Esophagus muscularis mucosa (tissue), 4 donors: ENCODE measurements at places on chromosomes 5 and 9. TPM values are rescaled to one million over a fixed set of nuclear protein-coding genes. Genes with fewer than 3 reads are reported as not detected.

DNA sequence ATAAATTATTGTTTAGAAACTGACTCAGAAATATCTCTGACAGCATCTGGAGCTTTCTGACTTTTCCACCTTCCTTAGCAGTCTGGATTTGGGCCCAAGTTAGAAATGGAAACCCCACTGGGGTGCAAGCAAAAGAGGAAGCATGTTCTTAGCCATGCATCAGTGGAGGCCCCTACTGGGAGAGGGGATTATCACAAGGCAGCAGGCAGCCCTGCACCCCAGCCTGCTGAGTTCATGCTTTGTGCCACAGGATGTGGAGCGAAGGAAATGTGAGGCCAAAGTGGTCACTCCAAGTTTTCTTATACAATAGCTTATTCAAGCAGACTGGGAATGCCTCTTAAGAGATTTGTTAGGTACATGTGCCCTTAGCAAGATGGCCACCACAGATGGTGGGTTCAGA is 146.5 kb upstream of the TLX3 start:
- DNase-seq = no peak
- no peak overlapping the region for H3K4me3 ChIP-seq
- no peaks in the 10 kb centered on the region for H3K36me3 ChIP-seq
- no peaks in the 10 kb centered on the region for H3K27me3 ChIP-seq
- H3K4me1 ChIP-seq = no peaks in the 10 kb centered on the region
- H3K27ac ChIP-seq = no peak overlapping the region

GRCh38 chr9:117714282-117714681 is 10.1 kb downstream of the TLR4 start:
- DNase-seq = no peak
- H3K36me3 ChIP-seq = peaks cover 53% of the 10 kb centered on the region
- no peaks in the 10 kb centered on the region for H3K27me3 ChIP-seq
- no peak overlapping the region for H3K27ac ChIP-seq
- no peak overlapping the region for H3K4me3 ChIP-seq
- peaks cover 9% of the 10 kb centered on the region for H3K4me1 ChIP-seq

DNA sequence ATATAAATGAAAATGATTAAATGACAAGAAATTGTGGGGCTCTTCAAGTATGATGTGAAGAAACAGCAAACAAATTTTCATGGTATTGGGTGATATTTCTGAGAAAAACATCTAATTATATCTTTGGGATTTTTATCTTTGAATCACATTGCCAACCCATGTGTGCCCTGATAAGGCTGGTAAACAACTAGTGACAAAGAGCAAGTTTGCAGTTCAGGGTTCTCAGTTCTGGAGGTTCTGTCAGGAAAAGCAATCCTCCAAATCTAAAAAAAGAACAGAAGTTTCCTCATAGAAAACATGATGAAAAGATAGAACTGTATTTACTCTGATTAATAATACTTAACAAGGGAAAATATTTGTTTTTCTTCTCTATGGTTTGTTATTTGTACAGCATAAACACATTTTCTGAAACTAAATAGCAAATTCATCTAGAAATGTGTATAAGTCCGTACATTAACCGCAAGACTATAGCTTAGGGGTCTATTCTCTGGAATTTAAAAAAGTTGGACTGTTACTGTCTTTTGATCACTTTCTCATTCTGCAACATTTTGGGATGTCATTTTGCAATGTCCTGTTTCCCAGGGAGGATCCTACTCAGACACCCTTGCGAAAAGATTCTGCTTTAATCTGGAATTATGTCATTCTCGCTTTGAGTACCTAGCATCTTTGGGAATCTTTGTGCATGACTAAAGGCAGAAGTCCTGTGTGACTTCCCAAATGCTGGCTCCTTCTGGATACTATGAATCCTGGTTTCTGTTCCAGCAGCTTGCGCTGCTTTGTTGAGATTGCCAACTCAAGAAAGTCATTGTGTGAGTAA is 308.5 kb downstream of the ADGRV1 start:
- no peaks in the 10 kb centered on the region for H3K36me3 ChIP-seq
- no peak overlapping the region for H3K4me3 ChIP-seq
- no peaks in the 10 kb centered on the region for H3K27me3 ChIP-seq
- H3K4me1 ChIP-seq = no peaks in the 10 kb centered on the region
- no peak for DNase-seq

DNA sequence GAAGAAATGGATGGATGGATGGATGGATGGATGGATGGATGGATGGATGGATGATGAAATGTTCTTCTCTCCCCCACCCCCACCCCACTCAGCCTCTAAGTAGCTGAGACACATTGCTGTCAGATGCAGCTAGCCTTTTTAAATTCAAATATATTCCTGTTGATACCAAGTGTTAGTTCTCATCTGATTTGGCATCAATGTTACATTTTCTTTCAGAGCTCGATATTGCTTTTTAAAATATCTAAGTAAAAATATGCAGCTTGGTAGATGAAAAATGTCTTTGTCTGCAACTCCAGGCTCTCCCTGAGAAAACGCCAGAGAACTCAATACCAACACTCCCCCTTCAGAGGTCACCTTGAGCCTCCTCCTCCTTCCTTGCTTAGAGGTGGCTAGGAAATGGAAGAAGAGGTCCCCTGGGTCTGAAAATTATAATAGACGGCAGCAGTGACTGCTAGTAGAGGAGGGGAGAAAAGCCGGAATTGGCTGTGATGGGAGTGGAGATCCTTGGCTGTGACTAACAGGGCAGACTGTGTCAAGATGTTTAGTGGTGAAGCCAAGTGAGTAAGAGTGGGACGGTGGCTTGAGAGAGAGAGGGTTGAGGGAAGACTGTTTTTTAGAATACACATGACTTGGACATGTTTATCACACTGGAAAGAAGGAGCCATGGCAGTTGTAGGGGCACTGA is 156.0 kb downstream of the ZNF462 start:
- DNase-seq = peak; percentile 75
- H3K36me3 ChIP-seq = no peaks in the 10 kb centered on the region
- H3K4me1 ChIP-seq = peaks cover 30% of the 10 kb centered on the region
- peak overlapping the region; percentile 60 for H3K27ac ChIP-seq

GRCh38 chr5:59516161-59516560 is 377.4 kb downstream of the PDE4D start:
- DNase-seq = no peak
- no peak overlapping the region for H3K4me3 ChIP-seq
- no peak overlapping the region for H3K27ac ChIP-seq

- H3K27ac ChIP-seq = peak overlapping the region; percentile 52
- no peak for DNase-seq
- no peak overlapping the region for H3K4me3 ChIP-seq
- H3K36me3 ChIP-seq = no peaks in the 10 kb centered on the region
Observed at GRCh38 chr5:72440207-72440638, 67.0 kb downstream of the ZNF366 start.

The CD180 gene
- 1.8 TPM for total RNA-seq

The SLC6A19 gene
- total RNA-seq = not detected
